ENCODE measurements at places on chromosomes 11 and 22.
A peak's percentile ranks its signal among the peaks of the same experiment; 100 is the strongest.

DNA sequence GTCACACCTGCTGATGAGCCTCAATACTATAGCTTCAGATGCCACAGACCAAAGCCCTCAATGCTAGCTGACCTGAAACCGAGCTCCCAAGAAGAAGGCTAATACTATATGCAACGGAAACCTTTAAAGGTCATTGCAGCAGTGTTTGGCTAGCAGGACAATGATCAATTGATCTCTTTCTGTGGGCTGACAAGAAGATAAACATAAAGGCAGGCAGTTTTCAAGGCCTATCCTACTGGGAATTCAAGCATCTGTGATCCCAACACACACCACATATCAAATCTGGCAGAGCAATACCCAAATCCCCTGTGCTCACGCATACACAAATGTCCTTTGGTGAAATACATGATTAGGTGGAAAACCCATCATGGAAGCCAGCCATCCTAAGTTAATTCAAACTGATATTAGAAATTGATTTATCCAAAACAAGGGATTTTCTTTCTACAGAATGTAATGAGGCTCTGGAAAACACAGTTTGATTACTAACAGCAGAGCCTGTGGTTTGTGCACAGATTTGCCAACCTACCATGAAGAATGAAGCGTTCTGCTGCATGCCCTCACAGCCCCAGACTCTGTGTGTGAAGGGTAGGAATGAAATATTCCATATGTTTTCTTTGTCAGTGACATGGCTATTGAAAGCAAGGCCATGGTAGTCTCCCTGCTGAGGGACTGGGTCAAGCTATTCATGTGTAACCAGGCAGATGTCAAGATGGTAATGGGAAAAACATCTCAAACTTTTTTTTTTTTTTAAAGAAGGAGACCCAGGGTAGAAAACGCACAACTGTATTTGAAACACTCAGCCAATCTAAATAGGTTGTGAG lies 12.2 kb downstream of the LGR4 start:
- no peak for DNase-seq

GRCh38 chr22:22201930-22202343 lies 42.6 kb upstream of the VPREB1 start:
- DNase-seq = no peak

- DNase-seq = no peak
Measured at GRCh38 chr11:125425601-125426000, 70.5 kb downstream of the FEZ1 start.

- DNase-seq = no peak
Measured at GRCh38 chr11:13141731-13142709, 132.9 kb downstream of the RASSF10 start.

- DNase-seq = no peak
Measured at GRCh38 chr11:115219376-115219775, 284.8 kb downstream of the CADM1 start.

- no peak for DNase-seq
Measured at GRCh38 chr11:120925944-120926343, 98.0 kb upstream of the TBCEL start.

DNA sequence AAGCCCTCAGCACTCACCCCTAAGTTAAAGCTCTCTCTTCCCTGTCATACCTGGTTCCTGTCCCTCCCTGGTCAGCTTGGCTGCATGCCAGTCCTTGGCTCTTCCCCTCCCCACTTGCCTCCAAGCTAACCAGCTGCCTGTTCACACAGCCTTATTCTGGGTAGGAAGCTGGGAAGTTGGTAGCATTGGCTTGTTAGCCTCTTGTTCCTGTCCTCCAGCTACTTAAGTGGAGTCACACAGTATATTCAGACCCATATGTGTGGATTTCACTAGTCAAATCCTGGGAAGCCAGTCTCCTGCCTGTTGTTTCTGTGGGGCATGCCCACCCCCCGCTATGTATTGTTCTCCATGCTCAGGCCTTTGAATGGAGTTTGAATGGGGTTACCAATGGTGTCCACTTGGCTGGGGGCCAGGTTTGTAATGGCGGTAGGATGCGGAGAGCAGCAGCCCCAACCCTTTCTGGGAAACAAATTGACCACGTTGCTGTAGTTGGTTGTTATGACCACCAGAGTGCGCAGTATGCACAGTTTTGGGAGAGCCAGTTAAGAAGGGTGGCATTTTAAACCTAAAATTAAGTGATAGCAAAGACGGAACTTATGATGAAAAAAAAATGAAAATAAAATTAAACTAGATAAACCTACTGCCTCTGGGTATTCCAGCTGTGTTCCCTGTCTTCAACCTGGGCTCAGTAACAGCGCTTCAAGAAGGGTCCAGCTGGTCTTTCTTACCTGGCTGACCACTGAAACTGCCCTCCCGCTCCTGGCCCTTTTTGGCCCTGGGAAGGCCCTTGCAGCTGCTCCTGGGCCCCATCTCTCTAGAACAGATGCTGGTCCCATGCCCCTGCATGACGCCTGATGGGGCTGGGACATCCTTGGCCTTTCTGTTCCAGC lies 10.7 kb upstream of the RPS3 start:
- peak; percentile 87 for DNase-seq

DNA sequence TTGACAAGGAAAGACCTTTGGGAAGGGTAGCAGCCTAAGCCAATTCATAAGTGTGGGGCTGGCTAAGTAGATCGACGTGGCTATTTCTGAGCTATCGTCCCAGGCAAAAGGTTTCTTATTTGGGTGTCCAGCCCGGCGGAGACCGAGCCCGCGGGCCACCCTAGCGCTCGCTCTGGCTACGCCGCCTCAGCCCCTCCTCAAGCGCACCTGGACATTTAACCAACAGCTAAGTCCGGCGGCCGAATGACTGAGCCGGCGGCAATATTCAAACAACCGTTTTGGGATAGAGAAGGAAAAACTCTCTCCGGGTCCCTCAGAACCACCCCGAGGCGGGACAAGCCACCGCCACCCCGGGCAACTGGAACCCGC lies 457 bp downstream of the RNF141 start:
- peak; percentile 20 for DNase-seq
